ENCODE measurements at places on chromosomes 6 and 20.

DNA sequence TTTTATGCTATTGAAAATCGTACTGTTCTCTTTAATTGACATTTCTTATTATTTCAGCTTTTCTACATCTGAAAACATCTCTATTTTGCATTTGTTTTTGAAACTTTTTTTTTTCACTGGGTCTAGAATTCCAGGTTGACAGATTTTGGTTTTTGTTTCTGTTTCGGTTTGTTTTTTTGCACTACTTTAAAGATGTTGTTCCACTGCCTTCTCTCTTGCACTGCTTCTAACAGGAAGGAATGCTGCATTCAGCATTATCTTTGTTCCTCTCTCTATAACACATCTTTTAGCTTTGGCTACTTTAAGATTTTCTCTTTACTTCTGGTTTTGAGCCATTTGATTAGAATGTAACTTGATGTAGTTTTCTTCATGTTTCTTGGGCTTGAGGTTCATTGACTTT is 20.1 kb upstream of the SLC17A1 start:
- DNase-seq, result no peak

DNA sequence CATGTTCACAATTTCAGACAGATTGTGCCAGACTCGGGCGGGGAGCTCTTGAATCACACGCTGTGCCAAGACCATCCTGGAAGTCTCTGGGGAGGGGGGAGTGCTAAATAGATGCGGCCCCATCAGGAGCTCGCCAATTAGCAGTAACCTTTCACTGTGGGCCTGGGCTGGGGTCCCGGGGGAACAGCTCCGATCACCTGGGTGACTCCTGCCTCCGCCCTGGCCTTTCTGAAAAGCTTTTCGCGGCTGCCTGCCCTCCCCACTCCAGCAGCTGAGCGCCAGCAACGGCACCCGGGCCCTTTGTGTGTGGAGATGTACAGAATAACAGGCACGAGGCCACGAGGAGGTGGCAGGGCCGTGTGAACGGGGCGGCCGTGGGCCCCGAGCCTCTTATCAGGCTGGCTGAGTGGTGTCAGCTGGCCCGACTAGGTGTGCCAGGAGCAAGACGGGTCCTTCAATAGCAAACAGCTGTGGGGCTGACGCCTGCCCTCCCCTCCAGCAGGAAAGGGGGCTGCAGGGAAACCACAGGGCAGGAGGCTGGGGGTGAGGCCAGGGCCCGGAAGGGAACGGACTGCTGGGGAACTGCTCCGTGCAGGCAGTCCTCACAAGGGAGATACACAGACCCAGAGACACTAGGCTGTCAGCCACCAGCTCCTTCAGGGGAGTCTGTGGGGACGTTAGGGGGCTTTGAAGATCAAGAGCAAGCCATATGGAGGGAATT is 56.8 kb downstream of the NOL4L start:
- DNase-seq, result no peak

- no peak for DNase-seq
Observed at GRCh38 chr6:114092943-114093342, 122.0 kb upstream of the HDAC2 start.

DNA sequence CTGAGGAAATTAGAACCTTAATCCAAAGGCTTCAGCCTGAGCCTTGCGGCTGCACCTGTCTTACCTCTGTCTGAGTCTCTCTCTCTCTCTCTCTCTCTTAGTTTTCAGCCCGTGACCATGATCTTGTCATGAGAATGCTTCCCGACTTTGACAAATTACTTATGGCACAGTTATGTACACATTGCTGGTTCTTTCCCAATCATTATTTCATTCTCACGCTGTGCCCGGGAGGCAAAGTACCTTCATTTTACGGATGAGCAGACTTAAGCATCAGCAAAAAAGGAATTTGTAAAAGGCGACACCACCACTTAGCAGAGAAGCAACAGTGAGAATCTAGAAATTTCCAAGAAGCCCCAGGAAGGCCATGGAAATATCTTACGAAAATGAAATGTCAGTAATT is 54.6 kb downstream of the GMPR start:
- DNase-seq, result no peak

GRCh38 chr6:12751694-12752325 is 35.2 kb downstream of the PHACTR1 start:
- no peak for DNase-seq

DNA sequence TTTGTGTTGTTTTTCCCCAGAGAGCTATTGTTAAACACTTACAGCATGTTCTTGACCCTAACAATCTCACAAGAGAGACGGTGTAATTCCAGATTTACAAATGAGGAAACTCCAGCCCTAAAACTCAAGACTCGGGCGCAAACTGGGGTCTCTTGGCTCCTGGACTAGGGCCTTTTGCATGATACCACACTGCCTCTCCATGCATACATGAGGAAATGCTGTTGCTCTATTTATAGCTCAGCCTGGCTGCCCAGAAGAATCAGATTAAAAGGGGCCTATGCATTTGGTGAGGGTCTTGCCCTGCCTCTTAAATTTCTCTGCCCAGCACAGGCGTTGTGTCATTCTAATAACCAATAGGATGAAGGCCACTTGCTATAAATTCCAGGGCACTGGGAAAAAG is 30.5 kb upstream of the SNRPB2 start:
- no peak for DNase-seq

GRCh38 chr6:90106449-90106848 is 190.2 kb downstream of the BACH2 start:
- DNase-seq, result no peak

DNA sequence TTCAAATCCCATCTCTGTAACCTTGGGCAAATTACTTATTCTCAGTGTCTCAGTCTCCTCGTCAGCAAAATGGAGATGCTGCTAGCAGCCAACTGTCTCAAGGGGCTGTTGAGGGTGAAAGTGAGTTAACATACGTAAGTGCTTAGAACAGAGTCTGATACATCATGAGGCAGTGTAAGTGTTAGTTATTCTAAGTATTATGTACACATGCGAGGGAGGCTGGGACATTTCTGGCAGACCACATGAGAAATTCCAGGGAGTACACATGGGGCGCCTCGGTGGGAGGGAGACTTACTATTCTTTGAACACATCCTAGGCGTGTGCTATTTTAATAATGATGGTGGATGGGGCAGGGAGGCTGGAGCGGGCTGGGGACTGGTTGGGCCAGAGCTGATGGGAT is 99.1 kb downstream of the DLGAP4 start:
- no peak for DNase-seq

DNA sequence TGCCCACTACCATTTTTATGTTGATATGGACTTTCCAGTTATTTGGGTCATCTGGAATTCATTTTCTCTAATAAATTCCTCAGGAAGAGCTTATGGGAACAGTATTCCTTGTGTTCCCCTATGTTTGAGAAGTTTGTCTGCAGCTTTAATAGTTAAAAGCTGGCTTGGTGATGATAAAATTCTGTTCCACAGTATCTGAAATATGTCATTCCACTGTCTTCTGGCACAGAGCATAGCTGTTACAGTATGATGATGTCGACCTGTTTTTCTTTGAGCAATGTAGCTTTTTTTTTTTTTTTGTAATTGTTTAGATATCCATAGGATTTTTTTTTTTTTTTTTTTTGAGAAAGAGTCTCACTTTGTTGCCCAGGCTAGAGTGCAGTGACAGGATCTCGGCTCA is 43.2 kb downstream of the NCOA3 start:
- DNase-seq, result no peak

DNA sequence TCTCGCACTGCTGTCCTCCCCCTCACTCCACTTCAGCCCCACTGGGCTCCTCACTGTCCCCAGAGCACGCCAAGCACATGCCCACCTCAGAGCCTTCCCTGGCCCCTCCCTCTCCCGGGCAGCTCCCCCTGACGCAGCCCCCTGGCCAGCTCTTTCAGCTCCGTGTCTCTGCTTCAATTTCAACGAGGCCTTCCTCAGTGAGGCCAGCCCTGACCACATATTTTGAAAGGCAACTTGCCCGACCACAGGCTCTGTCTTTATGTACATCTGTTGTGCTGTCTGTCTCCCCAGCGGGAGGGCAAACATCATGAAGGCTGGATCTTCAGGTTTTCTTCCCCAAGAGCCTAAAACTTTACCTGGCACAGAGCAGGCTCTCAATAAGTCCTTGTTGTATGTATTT is 44.6 kb downstream of the JPH2 start:
- DNase-seq, result no peak

GRCh38 chr6:25014791-25015560 is 79.2 kb upstream of the RIPOR2 start:
- DNase-seq, result no peak

DNA sequence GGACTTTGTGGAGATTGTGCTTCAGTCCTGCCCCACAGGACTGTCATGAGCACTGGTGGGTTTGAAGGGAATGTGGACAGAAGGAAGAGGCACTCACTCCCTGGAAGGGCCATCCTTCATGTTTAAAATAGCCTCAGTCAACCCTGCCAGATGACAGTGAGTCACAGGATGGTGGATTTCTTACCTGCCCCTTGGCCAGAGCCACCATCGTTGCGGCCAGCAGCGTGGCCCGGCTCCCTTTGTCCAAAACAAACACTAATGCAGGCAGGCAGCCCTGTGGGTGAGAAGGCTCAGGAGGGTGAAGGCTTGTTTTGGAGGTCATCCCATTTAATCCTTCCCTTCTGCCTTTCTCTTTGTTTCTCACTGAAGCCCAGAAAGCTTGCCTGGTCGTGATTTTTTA is 422.7 kb downstream of the CD83 start:
- DNase-seq, result no peak

DNA sequence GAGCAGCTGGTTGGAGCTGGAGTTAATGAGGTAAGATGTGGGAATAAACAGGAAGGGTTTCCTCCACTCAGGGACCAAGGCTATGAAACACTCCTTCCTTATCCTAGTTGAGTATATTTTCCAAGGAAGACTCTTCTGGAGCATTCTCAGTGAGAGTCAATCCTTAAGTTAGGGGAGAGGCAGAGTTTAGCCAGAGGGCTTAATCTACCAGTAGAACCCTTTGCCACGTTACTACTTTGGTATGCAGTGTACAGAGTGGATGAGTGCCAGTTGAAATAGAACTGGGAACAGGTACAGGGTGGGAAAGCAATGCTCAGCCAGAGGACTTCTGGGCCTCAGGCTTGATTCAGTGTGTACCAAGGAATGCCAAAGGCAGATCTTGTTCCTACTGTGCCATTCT is 114.3 kb downstream of the UBE3D start:
- DNase-seq, result no peak

DNA sequence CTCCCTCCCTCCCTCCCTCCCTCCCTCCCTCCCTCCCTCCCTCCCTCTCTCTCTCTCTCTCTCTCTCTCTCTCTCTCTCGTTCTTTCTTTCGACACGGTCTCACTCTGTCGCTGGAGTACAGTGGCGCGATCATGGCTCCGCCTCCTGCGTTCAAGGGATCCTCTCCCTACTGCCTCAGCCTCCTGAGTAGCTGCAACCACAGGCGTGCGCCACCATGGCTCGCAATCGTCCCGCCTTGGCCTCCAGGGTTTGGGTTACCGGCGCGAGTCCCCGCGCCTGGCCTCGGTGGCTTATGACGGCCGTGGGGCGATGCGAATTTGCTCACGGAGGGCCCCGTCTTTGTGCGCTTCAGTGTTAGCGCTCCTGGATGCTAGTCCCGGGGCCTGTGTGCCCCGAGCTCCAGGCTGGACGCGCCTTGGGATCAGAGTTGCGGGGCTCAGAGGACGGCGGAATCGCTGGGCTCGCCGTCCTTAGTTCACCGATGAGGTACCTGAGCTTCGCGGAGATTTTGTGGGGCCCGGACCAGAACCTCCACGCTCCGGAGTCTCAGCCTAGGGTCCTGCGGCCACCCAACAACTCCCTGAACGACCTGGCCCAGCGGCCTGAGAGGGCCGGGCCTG is 45.2 kb downstream of the MCUR1 start:
- DNase-seq, result no peak

DNA sequence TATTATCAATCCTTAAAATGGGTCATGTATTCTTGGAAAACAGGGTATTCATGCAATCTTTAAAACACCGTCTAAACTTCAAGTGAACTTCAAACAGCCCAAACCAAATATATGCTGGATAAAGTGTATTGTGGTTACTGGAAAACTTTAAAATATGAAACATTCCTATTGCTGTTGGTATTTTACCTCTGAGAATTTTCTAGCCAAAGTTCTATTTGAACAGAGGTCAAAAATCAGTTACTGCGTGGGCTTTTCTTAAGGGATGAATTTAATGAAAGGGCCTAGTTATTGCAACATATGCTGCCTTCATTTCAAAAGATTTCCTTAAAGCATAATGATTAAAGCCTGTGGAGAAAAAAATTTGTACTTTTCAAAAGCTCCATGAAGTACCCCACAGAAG is 436.0 kb downstream of the PLCB1 start:
- DNase-seq, result no peak

GRCh38 chr20:2421247-2421646 is 40.5 kb downstream of the TGM6 start:
- DNase-seq, result peak; percentile 21

GRCh38 chr6:91337967-91338366 is 751.1 kb upstream of the MAP3K7 start:
- DNase-seq, result no peak

DNA sequence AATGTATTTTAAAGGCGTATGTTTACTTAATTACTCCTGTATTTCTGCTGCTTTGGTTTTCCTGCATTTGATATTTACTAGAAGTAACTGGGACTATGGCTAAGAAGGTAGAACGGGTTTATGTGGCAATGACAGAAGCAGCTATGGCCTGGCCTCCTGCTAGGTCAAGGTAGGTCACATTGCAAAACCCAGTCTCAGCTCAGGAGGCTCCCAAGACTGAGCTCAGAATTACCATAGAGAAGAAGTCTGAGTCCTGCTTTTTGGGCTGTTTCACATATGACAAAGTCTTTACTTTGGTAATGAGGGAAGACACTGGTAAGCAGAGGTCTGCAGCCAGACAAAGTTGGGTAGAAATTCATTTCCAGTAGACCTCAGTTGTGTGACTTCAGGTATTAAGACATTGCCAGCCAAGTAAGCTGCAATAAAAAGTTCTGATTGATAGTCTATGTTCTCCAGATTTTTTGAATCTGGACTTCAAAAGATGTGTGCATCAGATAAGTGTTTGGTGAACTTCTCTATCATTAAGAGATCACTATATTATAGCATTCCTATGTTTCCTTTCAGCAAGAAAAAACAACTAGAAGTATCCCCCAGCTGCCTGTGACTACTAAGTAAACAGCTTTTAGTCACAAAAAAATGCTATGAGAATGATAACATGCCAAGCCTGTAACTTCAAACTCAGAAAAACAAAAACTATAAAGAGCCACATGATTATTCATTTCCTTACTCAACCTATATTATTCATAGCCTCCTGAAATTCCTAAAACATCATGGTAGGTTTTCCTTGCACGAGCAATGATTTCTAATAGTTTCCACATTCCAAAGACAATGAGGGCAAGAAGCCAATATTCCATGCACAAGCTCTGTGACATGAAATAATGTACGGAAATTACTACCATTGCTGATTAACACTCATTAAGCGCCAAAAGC is 312.3 kb downstream of the HAO1 start:
- no peak for DNase-seq

- DNase-seq, result no peak
Observed at GRCh38 chr6:168123165-168123911, 44.3 kb upstream of the FRMD1 start.

DNA sequence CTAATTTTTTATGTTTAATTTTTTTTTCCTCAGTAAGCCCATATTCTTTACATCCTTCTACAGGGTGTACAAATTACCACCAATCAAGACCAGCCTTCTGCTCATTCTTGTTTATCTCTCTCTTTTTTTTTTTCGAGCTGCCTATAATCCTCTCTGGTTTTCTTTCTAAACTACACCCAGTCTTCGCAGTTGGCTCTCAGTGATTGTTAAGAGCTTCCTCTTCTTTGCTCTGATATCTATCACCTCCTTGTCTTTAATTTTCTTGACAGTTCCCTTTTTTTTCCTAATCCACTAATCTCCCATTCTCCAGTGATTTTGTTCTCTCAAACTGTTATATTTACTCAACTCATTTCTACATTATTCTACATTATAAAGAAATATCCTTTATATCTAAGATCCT is 38.5 kb upstream of the PTPRK start:
- DNase-seq, result no peak

Measured in HCT116 (cell line).